NAMALWA (cell line): ENCODE measurements at places on chromosomes 5 and 9.

DNA sequence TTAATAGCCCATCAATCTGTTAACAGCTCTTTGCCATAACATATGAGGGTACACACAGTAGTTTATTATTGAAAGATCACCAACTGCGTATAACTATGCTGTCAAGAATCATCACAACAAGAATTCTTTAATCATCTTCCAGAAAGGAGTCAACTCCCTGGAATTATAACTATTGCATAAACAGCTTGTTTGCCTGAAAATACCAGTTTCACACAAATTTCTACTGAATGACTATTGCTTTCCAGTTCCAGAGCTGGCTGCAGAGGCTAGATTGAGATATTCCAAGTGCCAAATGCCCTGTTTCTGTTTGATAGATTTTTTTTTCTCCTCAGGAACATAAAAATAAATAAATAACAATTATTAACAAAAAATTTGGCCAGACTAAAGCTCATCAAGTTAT lies 444.7 kb downstream of the TLE1 start:
- no peak for DNase-seq

- no peak for DNase-seq
Observed at GRCh38 chr9:81771571-81771970, 82.2 kb upstream of the TLE1 start.

DNA sequence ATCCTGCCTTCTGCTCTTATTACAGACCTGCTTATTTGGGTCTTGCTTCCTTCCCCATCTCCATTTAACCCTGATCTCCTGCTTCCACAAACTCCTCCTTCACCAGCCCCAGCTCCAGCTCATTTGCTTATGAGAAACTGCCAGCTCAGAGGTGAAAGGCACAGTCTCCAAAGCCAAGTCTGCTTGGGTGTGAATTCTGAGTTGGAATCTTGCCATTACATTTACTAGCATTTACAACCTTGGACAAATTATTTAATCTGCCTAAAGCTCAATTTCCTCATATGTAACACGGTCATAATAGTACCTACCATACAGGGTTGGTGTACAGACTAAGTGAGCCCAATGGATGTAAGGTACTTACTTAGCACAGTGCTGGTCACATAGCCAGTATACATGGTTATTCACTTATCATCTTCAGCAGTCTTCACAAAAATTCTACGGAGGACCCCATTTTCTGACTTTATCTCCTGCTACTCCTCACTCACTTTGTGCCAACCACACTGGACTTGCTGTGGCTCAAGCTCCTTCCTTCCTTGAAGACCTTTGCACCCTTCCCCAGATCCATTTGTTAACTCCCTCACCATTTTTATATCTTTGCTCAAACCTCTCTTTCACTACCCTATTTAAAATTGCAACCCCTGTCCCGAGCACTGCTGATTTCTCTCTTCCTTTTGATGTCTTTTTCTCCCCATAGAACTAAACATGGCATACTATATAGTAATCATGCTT lies 86.2 kb downstream of the DOCK2 start:
- DNase-seq: no peak

DNA sequence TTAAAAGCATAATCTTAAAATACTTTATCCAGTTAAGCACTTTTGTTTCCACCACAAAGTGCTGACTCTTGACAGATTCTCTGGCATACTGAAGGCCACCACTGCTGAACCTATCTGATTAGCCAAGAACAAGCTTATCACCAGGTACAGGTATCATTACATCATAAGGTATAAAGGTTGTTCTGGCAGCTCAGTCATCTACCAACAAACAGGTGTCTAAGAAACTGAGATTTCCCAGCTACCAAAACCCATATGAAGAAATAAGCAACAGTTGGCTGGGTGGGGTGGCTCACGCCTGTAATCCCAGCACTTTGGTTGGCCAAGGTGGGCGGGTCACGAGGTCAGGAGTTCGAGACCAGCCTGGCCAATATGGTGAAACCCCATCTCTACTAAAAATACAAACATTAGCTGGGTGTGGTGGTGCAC lies 5.0 kb downstream of the MTMR12 start:
- no peak for DNase-seq

- no peak for DNase-seq
Observed at GRCh38 chr9:112516769-112517168, 30.1 kb downstream of the KIAA1958 start.

DNA sequence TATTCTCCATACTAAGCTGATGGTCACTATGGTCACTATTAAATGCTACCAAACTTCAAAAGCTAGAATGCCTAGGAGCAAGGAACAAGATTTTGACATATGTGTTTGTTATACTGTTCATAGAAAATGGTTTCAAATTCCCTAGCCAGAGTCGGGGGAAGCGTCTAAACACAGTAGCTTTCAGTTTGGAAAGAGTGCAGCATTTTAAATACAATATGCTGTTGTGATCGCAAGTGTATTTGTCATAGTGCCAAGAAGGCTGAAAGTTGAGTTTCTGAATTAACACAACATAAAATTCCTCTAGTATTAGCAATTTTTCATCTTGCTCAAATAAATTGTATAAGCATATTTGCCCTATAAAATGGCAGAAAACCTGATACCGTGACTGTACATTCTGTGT lies 280.4 kb downstream of the ZNF608 start:
- DNase-seq: no peak

GRCh38 chr5:147671365-147671764 lies 111.2 kb downstream of the JAKMIP2 start:
- DNase-seq: no peak

DNA sequence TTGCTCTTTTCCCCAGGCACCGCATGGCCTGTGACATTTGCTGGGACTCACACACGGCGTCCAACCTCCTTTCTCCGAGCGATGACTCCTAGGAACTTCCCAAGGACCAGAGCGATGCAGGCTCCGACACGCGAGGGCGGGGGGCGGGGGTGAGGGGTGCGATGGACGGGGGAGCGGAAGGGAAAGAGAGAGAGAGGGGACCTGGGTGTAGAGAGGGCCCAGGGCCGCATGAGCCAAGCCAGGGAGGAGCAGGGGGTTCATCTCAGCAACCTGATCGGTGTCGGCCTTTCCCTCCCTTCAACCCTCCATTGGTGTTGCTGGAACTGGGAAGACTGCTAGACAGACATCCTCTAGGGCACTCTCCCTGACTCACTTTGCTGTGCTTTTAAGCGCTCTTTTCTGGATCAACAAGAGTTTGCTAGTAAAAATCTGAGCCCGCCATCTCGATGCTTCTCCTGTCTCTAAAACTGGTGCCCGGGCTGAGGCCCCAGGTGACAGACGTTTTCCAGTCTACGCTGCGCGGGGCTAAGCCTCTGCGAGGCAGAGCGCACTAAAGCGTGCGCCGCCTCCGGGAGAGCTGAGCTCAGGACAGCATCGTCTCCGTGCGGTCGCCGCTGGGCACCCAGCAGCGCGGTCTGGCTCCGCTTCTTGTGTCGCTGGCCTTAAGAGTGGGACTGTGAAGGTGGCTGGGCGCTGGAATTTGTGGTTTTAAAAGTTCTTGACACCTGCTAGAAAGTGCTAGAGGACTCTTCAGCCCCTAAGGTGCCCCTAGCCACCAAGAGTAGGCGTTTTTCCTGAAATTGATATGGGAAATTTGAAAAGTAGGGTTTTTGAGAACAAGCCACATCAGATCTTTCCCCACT lies 1.0 kb upstream of the TSLP start:
- no peak for DNase-seq

DNA sequence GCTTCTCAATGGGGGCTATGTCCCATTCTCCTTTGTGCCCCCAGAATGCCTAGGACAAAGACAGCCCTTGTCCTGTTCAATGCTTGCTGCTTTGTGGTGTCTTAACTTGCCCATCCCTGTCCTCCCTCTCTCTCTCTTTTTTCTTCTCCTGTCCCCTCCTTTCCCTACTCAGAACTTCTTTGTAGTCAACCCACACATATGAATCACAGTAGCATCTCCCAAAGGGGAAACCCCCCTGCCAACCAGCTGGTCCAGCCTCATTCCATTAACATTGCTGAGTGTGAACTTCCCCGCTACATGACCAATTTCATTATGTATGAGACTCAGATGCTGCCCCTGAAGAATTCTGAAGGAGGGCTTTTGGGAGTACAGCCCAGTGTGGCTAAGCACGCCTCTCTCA lies 408.3 kb downstream of the ENC1 start:
- no peak for DNase-seq

DNA sequence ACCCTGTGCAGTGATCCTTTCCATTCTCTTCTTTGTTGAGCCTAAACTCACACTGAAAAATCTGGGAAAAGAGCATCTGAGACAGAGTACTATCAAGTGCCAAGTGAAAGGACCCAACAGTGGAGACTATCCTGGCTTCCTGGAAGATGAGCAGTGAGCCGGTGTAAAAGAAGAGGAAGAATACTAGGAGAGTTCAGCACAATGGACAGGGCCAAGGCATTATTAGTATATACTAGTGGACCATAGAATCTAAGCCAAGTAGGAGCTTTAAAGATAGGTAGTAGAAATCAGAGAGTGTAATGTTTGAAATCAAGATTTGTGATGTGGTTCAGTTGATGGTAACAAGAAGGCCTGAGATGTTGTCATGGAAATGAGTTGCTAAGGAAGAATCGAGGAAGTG lies 140.8 kb downstream of the CAMK4 start:
- DNase-seq: no peak

DNA sequence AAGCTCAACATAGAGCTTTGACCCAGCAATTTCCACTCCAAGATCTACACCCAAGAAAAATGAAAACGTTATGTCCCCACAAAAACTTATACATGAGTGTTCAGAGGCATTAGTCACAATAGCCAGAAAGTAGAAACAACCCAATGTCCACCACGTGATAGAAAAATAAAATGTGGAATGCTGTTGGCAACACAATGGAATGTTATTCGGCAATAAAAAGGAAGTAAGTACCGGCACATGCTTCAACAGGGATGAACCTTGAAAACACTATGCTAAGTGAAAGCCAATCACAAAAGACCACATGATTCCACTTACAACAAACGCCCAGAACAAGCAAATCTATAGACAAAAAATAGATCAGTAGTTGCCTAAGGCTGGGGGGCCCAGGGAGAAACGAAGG lies 6.0 kb downstream of the UBQLN1 start:
- no peak for DNase-seq

DNA sequence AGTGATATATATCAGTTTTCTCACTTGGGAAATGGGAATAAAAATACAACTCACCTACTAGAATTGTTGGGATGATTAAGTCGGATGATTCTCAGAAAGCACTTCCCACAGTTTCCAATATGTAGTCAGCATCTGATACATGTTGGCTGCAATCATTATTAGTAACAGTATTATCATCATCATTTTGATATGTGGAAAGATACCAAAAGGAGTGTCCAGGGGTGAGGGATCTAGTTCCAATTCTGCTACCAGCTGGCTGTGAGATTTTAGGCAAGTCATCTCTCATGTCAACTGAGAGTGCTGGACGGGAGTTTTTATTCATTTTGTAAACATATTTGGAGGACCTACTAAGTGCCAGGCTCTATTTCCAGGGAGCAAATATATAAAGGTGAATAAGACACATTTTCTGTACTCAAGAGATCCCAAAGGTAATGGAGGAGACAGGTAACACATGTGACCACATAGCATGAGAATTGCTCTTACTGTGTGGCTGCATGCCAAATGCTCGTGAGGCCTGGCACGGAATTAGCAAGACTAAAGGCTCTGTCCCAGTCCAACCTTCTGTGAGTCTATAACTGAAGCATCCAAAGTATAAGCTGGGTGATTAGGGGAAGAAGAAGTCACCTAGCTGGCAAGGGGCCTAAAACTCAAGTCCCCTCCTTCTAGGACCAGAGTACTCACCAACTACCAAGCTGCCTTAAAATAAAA lies 83.0 kb downstream of the GRIA1 start:
- DNase-seq: no peak

DNA sequence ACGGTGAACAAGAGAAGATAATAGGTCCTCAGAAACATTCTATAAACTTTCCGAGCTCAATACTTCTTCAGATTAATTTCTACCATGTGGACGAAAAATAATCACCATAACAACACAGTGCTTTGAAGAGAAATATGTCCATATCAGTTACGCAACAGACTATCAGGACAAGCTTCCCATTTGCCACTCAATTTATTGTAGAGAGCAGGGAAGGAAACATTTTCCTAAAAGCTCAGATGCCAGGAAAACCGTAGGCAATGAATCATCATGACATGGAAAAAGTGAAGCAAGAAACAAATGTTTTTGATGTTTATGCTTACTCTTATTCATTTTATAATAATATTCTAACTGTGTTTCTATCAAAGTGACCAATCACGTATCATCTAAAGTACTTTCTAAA lies 87.6 kb downstream of the S1PR3 start:
- no peak for DNase-seq

GRCh38 chr5:10233505-10233904 lies 16.2 kb downstream of the ATPSCKMT start:
- no peak for DNase-seq

DNA sequence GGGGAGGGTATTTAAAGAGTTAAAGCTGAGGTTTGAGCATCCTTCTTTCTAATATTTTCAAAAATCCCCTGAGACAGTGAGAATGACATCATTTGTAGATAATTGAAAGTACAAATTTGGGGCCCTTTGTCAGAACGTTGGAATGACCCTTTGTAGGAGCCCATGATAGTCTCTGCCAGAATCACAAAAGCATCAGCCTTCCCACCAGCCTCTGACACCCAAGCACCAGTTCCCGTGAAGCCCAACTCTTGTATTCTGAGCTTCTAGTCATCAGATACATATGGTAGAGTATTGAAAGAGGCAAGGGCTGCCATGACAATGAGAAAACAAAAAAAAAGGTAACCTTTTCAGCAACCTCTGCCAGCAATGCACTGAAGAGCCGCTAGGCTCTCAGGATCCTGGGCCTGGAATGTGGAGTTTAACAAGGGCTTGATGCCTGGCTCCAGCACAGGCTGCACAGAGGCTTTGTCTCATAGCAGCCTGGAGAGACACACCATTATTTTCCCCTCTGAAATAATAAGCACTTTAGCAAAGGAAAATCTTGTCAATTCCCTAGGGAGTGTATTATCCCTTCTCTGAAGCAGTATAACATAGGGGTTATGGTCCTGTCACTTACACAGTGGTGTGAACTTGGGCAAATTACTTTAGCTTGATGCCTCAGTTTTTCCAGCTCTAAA lies 114.4 kb downstream of the ZNF608 start:
- no peak for DNase-seq

DNA sequence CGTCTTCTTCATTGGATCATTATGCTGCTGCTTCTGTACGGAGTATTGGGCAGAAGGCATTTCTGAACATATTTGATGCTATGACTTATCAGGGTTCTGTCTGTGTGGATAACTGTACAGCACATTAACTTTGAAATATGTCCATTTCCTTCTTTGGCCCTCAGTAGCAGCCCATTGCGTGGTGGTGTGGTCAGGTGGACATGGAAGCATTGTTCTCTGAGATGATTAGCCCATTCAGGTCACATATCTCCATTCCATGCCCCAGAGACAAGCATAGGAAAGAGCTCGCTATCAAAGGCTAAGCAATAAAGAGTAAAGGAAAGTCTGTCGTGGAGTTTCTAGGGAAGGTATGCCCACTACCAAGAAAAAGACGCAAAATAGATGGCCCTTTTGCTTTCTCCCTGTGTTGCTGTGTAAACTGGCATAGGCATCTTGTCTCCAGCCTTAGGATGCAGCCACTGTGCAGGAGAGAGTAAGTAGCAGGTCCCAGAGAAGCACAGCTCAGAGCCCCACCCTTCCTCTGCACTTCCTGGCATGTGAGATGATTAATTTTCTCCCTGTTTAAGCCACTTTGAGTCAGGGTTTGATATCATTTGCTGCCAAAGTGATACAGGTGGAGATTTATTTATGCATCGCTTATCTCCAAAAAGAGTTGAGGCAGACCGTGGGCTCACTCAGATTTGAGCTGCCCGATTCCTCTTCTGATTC lies 221.9 kb downstream of the PDZD2 start:
- no peak for DNase-seq
